ENCODE measurements at places on chromosomes 7 and 10.

- DNase-seq: no peak
Observed at GRCh38 chr10:58278274-58278961, 9.5 kb downstream of the CISD1 start.

DNA sequence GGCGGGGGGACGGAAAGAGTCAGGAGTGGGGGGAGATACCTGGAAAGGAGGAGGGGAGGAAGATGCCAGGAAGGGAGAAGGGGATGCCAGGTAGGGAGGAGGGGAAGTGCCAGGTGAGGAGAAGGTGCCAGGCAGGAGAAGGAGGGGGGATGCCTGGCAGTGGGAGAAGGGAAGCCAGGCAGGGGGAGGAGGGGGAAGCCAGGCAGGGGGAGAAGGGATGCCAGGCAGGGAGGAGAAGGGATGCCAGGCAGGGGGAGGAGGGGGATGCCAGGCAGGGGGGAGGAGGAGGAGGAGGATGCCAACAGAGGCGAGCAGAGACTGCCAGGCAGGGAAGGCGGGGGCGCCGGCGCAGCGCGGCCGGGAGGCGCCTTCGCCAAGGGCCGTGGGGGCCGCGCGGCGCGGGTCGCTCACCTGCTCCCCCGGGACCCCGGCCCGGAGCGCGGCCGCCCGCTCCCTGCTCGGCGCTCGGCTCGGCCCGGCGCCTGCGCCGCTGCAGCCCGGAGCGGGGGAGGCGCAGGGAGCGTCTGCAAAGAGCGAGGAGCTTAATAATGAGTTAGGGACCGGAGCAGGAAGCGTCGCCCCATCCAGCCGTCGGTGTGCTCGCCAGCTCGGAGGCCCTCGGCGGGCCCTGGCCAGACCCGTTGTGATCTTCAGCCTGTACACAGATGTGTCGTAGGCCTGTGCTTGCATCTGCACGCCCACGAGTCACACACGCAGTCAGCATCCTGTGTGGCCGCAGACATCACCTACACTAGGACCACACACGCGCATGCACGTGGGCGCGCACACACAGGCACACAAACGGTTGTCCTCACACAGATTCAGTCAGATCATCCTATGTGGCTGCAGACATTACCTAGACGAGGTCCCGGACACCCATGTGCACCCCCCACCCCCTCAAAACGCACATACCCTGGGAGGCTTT lies 28.4 kb upstream of the SMARCD3 start:
- DNase-seq: peak; percentile 16

GRCh38 chr10:45374350-45375052 lies 485 bp downstream of the ALOX5 start:
- DNase-seq: no peak

- no peak for DNase-seq
Observed at GRCh38 chr10:3769556-3769955, 15.5 kb downstream of the KLF6 start.

GRCh38 chr7:137919987-137920386 lies 73.2 kb upstream of the DGKI start:
- no peak for DNase-seq

GRCh38 chr10:114802177-114802576 lies 19.4 kb upstream of the FHIP2A start:
- DNase-seq: no peak

GRCh38 chr7:63027075-63027474 lies 971.6 kb upstream of the ZNF722 start:
- DNase-seq: no peak

GRCh38 chr10:80276335-80276734 lies 13.1 kb downstream of the MAT1A start:
- DNase-seq: no peak

GRCh38 chr10:78804411-78805032 lies 264.2 kb upstream of the ZMIZ1 start:
- DNase-seq: no peak

DNA sequence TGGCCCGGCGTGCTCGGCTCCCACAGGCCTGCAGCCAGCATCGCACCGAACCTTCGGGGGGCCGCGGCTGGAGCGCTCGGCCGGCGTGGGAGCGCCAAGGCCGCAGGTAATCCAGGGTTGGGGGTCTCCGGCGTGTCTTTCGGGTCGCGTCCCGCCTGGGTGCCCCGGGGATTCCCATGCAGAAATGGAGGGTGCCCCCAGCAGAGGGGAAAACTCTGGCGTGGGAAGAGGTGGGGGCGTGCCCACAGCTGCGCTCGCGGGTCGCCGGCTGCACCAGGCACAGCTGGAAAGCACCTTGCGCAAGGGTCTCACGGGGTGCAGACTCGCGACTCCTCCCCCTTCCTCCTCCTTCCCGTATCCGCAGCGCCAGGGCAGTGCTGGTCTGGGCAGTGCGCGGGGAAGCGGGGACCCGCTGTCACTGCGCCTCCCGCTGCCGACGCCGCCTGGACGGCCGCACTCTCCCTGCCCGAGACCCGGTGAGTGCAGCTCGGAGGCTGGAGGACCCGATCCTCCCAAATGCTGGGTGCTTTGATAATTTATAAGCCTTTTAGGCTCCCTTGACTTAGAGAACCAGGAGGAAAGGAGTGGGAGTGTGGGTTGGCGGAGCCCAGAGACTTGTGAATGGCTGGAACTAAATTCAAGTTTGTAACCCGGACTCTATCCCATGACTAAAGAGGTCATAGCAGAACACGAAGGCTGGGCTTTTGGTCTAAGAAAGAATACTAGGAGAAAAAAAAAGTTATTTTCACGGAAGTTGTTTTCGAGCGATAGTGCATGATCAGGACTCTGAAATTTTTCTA lies 489 bp downstream of the MAP3K8 start:
- peak; percentile 58 for DNase-seq

GRCh38 chr10:84224411-84225028 lies 824 bp downstream of the LRIT2 start:
- DNase-seq: no peak

- no peak for DNase-seq
Observed at GRCh38 chr7:150642926-150643325, 10.7 kb upstream of the GIMAP6 start.

DNA sequence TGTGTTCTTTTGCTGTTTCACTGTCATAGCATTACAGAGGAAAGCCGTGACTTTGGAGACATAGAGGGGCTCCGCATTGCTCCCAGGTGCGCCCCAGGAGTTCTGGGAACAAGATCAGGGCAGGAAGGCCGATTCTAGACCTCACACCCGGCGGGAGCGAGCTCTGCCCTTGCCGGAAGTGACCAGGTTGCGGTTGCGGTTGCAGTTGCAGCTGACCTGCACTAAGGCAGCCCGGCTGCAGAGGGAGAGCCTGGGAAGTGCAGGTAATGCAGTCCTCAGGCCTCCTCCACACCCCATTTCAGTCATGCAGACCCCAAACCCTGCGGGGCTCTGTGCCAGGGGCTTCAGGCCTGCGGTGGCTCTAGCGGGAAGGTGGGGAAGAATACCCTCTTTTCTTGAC lies 130.0 kb upstream of the LANCL2 start:
- DNase-seq: no peak

GRCh38 chr7:110868458-110868857 lies 222.5 kb upstream of the LRRN3 start:
- DNase-seq: no peak

- no peak for DNase-seq
Observed at GRCh38 chr7:77991656-77992055, 193.1 kb downstream of the PHTF2 start.

- DNase-seq: no peak
Observed at GRCh38 chr10:7666253-7667023, at the start of gene ITIH5. TSS of gene ITIH5 (minus strand) at chr10:7666966. CDS start at chr10:7666892, 74 bp downstream.

DNA sequence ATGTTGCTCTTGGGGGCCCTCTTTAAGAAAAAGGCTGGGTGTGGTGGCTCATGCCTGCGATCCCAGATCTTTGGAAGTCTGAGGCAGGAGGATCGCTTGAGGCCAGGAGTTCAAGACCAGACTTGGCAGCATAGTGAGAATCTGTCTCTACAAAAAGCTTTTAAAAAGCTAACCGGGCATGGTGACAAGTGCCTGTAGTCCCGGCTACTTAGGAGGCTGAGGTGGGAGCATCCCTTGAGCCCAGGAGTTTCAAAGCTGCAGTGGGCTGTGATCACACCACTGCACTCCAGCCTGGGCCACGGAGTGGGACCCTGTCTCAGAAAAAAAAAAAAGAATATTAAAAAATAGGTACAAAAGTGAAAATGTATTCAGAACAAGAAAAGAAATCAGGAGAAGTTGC lies 38.1 kb upstream of the SLC39A12 start:
- DNase-seq: no peak

DNA sequence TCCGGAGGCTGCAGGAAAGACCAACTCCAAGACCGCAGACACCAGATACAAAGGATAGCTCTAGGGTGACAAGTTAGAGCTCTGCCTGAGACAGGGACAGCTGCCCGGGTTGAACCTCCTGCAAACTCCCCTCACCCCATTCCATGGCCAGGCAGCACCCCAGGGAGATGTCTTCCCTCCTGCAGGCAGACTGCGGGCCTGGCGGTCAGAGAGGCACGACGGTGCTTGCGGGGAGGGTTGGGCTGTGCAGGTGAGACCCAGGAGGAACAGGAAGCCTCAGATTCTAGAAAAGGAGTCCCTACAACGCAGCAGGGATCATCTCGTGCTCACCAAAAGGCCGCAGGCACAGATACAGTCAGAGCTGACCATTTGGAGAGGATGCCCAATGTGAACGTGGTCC lies 34.6 kb downstream of the CARD11 start:
- DNase-seq: no peak

- no peak for DNase-seq
Observed at GRCh38 chr7:138645284-138645683, 55.9 kb downstream of the SVOPL start.
